Stimulated activated CD4-positive, alpha-beta T cell treated with anti-CD3 and anti-CD28 coated beads, TNF-alpha, amount 100 ng/mL, for 24 hours (primary cell): ENCODE measurements at places on chromosomes 5 and 9.

GRCh38 chr5:59125011-59125961, 542.4 kb downstream of the RAB3C start:
- DNase-seq = no peak

DNA sequence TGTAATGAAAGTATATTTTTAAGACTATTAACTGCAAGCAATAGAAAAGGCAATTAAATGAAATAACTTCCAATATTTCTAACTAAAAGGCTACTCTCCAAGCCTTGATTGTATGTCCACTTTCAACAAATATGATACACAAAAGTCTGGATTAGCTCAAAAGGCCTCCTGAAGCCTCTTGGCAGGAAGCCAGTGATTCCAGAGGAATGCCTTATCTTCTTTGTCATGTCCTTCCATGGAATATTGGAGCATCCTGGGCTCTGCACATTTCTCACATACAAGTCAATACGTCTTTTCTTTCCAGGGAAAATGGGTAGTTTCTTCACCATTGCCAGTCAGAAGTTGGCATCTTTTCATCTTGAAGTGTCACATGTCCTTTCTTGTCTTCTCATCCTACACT, 357.8 kb downstream of the KDM4C start:
- DNase-seq = no peak

- no peak for DNase-seq
These were observed 108.1 kb upstream of the IL6ST start for GRCh38 chr5:56102889-56103288.

DNA sequence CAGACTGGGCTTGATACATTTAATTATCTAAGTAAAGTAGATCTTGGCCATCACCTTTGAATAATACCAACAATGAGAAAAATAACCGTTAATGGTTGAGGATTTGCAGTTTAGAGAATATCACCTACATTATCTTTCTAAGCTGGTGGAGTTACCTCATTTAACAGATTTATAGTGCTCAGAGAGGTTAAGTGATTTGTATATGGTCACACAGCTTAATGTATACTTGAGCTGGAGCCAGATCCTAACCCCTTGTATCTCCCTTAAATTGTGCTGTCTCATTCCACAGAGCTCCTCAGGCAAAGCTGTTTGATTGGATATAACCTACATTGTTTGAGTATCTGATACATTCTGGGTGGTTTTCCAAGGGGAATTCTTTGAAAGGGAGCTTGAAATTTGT, 57.8 kb downstream of the INSYN2B start:
- DNase-seq = no peak

- DNase-seq = no peak
These were observed 88.4 kb upstream of the GRAMD2B start for GRCh38 chr5:126334760-126335159.

DNA sequence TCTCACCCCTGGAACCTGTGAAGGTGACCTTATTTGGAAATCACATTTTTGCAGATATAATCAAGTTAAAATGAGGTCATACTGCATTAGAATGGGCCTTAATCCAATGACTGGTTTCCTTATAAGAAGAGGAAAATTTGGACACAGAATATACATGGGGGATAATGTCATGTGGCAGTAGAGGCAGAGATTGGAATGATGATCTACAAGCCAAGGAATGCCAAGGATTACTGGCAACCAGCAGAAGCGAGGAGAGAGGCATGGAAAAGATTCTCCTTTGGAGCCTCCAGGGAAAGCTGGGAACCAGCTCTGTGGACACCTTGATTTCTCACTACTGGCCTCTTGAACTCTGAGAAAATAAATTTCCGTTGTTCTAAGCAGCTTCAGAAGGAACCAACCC, 20.2 kb upstream of the CEP78 start:
- DNase-seq = no peak

DNA sequence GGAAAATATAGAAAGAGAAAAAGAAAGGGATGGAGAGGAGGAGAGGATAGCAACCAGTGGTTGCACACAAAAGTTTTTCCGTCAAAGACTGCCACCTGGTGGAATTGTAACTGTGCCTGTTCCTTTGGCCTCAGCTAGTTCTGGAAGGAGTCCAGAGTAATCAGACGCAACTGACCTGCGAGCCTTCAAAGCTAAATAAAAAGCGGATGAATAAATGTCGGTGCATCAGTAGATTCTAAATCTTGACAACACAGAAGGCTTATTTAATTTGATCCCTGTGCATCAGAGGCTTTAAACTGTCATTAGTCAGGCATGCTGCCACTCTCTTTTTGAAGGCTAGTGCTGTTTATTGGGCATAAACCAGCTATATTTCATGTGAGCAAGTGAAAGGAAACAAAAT, 132.9 kb upstream of the ACO1 start:
- DNase-seq = no peak

DNA sequence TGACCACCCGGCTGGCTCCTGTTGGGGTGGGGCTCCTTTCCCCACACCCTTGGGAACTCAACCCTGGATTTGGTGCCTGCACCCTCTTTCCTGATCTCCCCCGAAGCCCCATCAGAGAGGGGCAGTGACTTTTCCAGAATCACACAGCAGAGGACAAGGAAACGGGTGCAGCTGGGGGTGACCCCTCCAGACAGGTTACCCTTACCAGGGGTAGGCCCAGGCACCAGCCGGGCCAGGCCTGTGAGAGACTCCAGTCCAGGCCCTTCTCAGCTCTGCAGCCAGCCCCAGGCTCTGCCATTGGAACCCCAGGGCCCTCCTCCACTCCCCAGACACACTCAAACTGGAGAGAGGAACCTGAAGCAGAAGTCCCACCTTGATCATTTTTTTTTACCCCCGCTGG, 19.0 kb upstream of the PHYHD1 start:
- no peak for DNase-seq

GRCh38 chr5:149810856-149811255, 80.7 kb downstream of the PPARGC1B start:
- no peak for DNase-seq

DNA sequence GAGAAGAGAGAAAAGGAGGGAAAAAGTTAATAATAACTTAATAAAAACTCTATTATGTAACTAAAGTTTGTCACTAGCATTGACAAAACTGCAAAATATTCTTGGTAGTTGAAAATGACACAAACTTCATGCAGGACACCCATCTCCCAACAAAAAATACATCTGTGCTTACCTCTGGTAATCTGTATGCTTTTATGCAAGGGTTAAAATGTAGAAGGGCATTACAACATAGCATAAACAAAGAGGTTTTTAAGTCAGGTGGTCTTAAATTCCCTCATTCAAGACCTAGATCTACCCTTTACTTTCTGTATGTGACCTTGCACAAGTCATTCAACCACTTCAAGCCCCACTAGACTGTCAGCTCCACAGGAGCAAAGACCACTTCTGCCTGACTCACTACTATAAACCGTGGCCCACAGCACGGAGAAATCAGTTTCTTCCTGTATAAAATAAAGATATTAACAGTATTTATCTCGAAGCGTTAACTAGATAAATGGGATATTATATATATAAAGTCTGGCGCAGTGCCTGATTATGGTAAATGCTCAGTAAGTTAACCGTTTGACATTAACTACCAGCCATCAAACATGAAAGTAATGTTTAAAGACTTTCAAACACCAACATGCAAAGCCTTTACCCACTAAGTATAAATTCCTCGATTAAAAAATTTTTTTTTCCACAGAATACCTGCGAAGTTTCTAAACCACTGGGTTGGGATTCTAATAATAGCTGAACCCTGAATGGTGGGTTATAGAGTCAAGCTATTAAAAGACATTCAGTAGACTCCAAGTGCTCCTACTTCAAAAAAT, 2.0 kb downstream of the FBXL17 start:
- no peak for DNase-seq

DNA sequence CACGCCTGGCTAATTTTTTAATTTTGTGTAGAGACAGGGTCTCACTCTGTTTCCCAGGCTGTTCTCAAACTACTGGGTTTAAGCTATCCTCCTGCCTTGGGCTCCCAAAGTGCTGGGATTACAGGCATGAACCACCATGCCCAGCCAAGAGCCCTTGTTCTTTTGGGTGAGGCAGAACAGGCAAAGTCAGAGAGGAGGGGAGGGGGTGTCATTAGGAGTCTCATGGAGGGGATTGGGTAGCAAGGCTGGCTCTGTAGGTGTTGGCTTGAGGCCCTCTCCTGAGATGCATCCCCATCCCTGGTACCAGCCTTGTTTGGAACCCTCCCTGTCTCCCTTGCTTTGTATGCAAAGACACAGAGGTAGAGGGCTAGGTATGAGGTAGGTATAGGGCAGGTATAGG, 24.1 kb downstream of the GSN start:
- no peak for DNase-seq

DNA sequence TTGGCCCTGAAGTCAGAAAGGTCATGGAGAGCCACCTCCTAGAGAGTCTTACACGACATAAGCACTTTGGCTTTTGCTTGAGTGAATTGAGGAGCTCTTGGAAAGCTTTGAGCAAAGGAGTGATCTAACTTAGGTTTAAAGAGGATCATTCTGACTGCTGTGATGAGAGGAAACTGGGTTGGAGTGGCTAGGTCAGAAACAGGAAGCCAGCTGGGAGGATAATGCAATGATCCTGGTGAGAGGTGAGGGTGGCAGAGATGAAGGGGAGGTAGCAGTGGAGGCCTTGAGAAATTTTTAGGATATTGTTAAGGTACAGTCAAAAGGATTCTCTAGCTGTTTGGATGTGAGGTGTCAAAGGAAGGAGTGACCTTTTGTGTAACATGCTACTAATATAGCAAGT, 32.2 kb upstream of the ROPN1L start:
- DNase-seq = no peak

DNA sequence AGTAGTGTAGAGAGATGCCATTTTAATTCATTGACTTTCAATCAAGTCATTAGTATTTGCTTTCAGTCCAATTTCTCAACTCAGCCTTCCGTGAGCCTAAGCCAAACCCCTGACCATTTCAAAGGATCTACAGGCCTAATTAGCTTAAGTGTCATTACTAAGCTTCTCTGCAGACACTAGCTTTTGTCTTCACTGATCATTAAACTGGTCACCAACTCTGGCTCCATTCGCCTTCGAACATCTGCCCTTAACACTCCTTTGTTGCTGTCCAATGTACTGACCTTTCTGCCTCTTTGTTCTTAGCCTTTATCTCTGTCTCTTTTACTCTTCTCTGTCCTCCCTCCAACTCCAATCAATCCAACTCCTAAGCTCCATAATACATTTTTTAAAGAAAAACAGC, 299.3 kb downstream of the DIRAS2 start:
- no peak for DNase-seq

DNA sequence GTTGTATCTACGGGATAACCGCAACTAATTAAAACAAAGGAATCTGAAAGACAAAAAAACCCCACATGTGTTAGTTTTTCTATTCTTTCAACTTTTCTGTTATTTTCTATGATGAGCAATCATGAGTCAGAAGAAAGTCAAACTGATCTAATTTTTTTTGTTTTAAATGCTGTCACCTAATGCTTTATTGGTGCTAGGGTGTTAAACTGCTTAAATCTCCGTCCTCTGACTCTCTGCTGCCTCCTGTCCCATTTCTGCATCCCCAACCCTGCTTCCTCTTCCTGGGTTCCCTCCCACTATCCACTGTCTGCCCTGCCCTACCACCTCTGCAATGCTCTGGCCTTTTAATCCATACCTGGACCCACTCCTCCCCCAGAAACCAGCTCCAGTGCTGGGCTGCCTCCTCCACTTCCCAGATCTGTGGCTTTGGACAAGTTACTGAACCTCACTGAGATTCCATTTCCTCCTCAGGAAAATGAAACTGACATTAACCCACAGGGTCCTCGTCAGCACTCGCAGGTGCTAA, 15.7 kb downstream of the PTPN3 start:
- no peak for DNase-seq
